ENCODE measurements at places on chromosomes 2 and 18.
A peak's percentile ranks its signal among the peaks of the same experiment; 100 is the strongest.

GRCh38 chr2:24832931-24833701 is 39.9 kb downstream of the CENPO start:
- DNase-seq, result peak; percentile 25

GRCh38 chr2:41963661-41964525 is 83.9 kb upstream of the PKDCC start:
- DNase-seq, result no peak

DNA sequence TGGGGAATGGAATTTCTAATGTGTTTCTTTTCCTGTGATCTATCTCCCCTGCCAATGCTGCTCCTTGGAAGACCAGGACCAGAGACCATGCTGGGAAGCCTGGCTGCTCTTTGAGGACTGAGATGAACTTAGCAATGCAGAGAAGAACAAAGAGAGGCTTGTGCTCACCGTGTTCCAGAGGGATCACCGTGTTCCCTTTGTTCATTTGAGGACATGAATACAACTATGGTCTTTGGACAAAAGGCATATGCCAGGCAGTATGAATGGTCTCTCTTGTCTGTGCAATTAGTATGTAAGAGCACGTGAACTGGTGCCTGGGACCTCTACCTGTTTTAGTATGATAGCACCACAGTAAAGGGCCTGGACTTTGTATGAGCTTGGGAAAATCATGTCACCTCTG is 139.9 kb downstream of the TDRD15 start:
- DNase-seq, result no peak

GRCh38 chr2:225649274-225649673 is 249.8 kb downstream of the NYAP2 start:
- DNase-seq, result no peak

GRCh38 chr18:33802955-33803354 is 224.9 kb downstream of the ASXL3 start:
- DNase-seq, result no peak

- DNase-seq, result no peak
Measured at GRCh38 chr2:206443735-206444527, 599 bp downstream of the ADAM23 start.

GRCh38 chr2:34738691-34739090 is 1139.6 kb upstream of the FAM98A start:
- no peak for DNase-seq

DNA sequence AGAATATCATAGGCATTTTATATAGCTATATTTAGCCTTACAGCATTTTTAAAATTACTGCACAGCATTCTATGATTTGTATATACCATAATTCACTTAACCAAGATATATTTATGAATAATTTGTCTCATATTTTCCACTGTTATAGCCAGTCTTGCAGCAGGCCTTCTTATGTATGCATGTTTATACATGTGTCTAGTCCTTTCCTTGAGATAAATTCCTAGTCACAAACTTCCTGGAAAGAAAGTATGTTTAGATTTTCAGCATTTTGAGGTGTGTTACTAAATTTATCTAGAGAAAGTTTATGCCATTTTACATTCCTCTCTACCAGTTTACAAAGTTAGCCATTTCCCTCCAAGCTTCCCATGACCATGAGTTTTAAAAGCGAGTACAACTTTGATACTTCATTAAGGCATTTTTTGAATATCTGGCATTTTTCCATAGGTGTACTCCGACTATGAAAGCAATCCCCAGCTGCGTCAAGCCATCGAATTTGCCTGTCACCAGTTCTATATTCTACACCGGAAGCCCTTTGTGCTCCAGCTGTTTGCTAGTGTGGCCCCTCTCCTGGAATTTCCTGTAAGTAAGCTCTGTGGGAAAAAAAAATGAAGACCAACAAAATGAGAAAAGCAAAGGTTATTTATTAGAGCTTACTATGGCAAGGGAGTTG is 59.4 kb upstream of the RPE start:
- DNase-seq, result no peak

- no peak for DNase-seq
Measured at GRCh38 chr18:45930963-45931362, 36.2 kb downstream of the EPG5 start.

DNA sequence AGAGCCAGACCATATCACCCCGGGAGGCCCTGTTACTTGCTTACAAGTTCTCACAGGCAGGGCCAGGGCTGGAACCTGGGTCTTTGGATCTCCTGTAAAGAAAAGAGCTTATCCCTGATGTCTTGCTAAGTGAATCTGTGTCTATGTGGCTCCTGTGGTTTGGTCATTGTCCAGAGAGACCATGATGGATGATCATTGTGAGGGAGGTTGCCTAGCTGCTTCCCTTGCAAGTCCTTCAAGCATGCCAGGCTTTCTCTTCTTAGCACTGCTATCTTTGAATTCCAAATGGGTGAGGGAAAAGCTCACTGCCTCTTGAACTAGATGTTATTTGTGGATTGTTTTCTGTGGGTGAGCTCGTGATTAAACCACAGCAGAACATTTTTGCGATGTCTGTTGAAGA is 151.6 kb downstream of the FSHR start:
- DNase-seq, result no peak

- DNase-seq, result no peak
Measured at GRCh38 chr2:64799592-64800252, 146.0 kb upstream of the SERTAD2 start.

DNA sequence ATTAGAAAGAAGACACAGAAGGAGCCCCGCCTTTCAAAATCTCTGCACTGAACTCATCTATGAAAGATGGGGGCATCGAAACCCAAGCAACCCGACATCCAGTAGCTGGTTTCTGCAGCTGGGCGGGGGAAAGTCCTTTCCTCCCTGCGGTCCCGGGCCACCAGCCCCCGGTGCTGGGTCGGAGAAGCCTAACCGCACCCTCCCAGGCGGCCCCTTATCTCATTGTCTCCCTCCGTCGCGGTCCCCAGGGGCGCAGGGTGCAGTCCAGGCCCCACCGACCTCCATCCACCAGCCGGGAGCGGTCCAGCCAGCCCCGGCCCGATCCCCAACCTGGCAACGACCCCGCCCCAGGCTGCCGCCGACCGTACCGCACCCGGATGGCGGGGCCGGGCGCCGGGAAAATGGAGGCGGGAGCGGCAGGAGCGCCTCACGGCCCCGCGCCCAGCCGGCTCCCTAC is 452 bp downstream of the RAPH1 start:
- peak; percentile 60 for DNase-seq

DNA sequence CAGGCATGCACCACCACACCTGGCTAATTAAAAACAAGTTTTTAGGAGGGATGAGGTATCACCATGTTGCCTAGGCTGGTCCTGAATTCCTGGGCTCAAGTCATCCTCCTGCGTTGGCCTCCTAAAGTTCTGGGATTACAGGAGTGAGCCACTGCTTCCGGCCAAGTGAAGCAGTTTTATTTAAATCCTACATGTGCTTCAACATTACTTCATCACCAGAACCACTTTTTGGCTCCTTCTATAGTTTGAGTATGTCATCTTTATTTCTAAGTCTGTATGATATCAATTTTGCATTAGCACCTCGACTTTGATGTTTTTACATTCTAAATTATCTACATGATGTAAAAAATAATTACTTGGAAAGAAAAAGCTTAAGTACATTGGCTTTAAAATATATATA is 144.3 kb downstream of the FMNL2 start:
- no peak for DNase-seq

- DNase-seq, result no peak
Measured at GRCh38 chr2:188047735-188048134, 243.9 kb upstream of the GULP1 start.

DNA sequence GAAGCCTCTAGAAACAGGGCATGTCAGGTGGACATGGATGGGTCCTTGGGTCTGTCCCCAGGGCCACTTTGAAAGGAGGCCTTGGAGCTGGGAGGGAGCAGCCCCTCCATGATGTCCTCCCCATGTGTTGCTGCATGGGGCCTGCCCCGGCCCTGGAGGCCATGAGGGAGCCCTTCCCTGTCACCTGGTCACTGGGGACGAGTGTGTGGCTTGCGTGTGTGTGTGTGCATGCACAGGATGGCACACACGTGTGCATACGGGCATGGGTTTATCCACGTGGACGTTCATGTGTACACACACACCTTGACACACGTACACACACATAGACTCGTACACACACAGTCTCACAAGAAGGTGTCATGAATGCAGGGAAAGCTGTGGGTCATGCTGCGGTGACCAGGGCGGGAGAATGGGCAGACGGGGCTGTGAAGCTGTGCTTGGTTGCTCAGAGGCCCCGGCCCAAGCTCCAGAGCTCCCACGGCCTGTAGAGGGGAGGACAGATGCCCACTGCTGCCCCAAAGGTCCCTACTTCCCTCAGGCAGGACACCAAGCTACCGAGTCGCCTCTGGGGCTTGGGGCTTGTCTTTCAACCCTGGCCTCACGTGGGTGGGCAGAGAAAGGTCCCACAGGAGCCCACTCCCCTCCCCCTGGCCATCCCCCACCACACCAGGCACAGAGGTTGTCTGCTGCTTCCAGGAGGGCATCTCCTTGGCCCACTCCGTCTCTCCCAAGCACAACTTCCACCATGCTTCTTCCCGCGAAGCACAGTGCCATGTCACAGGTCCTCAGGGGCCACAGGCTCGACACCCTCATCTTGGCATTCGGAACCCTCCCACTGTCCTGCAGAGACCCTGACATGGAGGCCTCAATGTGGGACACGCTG is 42.3 kb upstream of the GPC1 start:
- DNase-seq, result peak; percentile 56

- DNase-seq, result no peak
Measured at GRCh38 chr2:177131858-177132257, 80.7 kb upstream of the HNRNPA3 start.

DNA sequence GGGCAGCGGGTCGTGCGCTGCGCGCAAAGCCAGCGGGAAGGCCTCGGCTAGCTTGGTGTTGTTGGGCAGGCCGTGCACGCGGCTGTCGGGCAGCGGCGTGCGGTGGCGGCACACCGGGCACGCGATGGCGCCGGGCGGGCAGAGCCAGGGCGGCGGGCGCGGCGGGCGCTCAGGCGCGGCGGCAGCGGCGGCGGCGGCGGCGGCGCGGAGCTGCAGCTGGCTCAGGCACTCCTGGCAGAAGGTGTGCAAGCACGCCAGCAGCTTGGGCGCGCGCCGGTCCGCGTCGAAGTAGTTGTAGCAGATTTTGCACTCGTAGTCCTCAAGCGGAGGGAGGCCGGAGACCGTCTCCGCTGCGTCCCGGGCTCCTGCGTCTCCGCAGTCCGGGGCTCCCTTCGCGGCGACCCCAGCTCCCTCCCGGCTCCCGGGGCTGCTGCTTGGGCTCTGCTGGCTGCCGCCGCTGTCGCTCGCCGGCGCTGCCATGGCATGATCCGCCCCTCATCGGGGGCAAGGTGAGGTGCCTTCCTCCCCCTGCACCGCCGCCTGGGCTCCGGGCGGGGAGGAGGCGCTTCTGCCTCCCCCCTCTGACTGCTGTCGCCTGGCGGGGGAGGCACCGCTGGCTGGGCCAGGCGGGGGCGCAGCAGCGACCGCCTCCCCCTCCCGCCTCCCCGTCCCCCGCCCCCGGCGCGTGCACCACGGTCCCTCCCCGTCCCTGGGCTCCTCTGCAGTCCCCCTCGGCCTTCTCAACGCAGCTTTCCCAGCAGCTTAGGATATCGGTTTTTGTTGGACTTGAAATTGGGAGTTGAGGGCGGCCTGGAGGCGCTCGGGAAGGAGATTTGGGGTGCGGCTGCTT is 21.0 kb upstream of the PAX3 start:
- DNase-seq, result no peak

- DNase-seq, result no peak
Measured at GRCh38 chr2:120528051-120528692, 182.2 kb downstream of the INHBB start.

DNA sequence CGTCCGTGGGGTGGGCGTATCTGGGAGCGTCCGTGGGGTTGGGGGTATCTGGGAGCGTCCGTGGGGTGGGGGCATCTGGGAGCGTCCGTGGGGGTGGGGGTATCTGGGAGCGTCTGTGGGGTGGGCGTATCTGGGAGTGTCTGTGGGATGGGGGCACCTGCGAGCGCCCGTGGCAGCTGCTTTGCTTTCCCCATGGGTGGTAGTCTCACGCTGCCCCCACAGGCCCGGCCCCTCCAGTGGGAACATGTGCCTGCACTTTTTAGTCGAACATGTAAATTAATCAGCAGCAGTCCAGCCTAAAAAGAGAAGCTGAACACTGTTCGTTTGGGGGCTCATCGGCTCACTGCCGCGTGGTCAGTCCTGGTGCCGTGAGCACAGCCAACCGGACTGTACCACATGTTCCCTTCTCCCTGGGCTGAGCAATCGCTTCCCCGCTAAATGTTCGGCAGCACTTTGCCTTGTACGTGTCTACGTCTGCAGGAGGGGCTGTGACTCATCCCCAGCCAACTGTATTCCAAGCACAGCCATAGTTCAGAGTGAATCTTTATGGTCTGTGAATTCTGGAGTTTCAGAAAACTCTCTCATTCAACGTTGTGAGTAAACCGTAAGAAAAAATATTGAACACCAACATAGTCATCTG is 271.5 kb downstream of the AGAP1 start:
- no peak for DNase-seq

DNA sequence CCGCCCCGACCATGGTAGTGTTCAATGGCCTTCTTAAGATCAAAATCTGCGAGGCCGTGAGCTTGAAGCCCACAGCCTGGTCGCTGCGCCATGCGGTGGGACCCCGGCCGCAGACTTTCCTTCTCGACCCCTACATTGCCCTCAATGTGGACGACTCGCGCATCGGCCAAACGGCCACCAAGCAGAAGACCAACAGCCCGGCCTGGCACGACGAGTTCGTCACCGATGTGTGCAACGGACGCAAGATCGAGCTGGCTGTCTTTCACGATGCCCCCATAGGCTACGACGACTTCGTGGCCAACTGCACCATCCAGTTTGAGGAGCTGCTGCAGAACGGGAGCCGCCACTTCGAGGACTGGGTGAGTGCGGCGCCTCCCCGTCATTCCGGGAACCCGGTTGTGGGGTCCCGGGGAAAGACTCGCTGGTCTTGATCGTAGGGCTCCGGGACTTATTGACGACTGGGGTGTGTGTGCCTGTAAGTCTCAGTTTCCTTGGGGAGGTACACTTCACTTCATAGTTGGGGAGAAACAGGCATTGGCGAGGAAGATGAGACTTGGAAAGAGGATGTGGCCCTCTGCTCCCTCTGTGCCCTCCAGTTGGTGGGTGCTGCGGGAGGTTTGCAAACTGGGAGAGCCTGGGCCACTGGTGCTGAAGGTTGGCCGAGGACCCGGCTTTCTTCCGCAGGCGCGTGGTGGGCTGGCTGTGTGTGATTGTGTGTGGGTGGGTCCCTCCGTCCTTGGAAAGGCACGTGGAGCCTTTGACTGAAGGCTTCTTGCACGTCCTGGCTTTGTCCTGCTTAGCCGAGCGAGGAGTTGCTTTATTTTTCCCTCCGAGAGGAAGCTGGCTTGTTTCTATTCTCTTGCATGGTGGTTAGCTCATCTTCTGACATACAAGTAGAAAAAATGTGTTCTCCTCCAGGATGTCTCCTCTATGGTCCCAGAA is 886 bp downstream of the PRKCE start:
- DNase-seq, result no peak

- DNase-seq, result no peak
Measured at GRCh38 chr2:210287301-210287700, 27.7 kb downstream of the MYL1 start.

GRCh38 chr2:109662889-109663288 is 48.7 kb downstream of the SOWAHC start:
- DNase-seq, result no peak

DNA sequence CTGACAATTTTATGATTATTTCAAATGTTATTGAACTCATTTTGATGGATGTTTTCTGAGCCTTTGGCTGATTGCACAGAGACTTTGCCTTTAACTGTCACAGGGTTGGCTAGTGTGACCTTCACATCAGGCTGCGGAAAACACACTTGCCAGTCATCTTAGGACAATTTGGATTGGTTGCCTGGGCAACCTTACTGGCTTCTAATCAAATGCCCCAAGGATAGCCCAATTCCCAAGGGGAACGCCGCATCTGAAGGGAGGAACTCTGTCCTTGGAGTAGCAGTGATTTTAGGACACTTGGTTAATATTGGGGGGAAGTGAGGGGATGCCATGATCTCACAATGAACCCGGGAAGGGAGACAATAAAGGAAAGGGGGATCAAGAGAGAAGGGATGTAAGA is 29.5 kb downstream of the OSBPL6 start:
- DNase-seq, result no peak
